Right lung (tissue), 10 donors: ENCODE measurements at places on chromosomes 13 and 19.

DNA sequence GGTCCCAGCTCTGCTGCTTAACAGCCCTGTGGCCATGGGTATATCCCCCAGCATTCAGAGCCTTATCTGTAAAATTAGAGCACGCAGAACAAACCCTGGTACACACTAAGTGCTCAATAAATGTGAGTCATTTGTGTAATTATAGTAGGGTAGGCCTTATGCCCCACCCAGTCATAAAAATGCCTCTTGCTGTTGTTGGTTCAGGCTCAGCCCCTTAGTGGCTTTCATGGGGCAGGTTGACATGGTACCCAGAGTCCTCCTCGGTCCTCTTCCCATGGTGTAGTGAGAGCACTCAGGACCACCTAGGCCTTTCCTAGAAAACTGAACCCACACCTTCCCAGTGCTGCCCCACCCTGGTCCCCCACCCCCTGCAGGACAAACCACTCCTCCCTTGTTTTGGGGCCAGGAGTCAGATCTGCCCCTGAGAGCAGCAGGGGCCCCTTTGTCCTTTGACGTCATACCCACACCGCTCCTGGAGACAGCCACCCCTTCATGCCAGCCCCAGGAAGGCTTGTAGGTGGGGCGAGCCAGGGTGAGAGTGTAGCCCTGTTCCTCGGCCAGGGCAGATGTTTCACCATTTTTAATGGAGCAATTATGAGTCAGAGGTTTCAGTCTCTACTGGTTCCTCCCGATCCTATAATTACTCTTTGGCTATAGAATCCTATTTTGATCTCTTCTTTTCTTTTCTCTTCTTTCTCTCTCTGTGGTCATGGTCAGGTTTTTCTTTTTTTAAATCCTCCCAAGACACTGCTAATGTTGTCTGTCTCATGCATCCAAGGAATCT, 36.8 kb downstream of the ACTN4 start:
- DNase-seq, result no peak

- DNase-seq, result no peak
Observed at GRCh38 chr13:79374578-79374977, 31.5 kb downstream of the RBM26 start.

GRCh38 chr13:76754414-76754813, 131.8 kb downstream of the KCTD12 start:
- DNase-seq, result no peak

DNA sequence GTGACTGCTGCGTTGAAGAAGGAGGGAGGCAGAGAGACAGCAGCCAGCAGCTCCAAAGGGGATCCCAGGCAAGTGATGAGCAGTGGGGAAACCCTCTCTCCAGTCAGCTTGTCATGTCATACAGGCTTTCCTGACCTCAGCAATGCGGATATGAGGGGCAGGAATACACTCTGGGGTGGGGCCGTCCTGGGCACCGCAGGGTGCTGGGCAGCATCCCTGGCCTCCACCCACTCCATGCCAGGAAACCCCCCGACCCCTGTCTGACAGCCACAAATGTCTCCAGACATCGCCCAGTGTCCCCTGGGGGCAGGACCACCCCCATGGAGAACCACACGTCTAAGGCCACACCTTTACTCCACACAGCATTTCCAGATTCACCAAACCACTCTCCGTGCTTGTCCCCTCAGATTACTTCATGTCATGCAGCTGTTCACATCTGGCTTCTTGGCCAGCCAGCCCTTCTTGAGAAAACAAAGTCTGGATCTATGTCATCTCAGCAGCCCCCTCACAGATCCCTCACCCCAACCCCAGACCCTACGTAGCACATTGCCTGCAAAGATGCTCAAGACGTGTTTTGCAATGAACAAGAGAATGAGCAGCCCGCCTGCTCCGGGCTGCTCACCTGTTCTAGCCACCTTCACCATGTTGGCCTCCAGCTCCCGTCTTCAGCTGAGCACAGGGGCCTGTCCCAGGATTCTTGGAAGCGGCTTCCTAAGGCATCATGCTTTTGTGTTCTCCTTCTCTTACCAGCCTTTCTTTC, 46.5 kb downstream of the RFX2 start:
- no peak for DNase-seq

DNA sequence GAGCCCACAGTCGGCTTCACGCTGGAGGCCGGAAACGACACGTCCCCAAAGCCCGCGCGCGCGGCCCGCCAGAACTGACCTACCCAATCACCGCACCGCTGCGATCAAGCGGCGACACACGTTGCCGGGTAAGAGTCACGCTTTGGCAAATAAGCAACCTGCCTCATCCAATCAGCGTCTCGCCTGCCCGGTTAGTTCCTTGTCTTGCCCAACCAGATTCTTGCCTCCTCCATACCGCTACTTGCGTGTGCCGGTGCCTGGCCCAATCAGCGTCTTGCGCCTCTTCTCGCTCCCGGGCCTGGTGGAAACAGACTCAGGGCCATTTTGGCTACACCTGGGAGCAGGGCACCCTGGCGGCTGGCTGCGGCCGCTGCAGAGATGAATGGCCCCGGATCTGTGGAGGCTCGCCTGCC, 11.6 kb upstream of the ZNF544 start:
- DNase-seq, result no peak

DNA sequence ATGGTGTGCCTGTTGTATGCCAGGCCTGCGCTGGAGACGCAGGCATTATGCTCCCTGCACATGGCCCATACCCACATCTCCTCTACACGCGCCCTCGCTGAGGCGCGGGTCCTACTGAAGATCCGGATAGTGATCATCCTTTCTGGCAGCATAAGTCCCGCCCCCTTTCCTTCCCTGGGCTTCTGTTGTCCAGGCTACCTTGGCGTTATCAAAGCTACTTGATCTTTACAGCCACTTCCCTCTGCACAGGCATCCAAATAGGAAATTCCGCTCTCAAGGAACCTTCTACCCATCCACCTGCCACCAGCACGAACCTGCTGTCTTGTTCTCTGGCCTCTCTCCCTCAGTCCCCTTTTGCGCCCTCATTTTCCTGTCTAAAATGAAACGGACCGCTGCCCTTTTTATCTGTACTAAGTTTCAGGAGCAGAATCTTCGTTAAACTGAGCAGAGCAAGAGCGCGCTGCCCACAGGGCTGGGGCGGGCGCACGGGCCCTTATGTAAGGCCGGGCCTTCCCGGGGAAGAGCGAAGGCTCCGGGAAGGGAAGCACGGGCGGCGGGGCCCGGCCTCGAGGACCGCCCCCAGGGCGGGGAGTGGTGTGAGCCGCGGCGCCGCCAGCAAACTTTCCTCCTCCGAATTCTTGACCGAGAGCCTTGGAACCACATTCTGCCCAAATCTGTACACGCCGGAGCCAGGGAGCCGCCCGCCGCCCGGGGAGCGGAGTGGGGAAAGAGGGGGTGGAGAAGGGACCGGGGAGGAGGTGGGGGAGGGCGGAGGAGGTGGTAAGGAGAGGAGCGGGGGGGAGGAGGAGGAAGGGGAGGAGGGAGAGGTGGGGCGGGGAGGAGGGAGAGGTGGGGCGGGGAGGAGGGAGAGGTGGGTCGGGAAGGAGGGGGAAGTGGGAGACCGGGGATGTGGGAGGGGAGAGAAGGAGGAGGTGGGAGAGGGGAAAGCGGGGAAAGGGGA, 920 bp upstream of the UBE2L5 start:
- peak; percentile 87 for DNase-seq

DNA sequence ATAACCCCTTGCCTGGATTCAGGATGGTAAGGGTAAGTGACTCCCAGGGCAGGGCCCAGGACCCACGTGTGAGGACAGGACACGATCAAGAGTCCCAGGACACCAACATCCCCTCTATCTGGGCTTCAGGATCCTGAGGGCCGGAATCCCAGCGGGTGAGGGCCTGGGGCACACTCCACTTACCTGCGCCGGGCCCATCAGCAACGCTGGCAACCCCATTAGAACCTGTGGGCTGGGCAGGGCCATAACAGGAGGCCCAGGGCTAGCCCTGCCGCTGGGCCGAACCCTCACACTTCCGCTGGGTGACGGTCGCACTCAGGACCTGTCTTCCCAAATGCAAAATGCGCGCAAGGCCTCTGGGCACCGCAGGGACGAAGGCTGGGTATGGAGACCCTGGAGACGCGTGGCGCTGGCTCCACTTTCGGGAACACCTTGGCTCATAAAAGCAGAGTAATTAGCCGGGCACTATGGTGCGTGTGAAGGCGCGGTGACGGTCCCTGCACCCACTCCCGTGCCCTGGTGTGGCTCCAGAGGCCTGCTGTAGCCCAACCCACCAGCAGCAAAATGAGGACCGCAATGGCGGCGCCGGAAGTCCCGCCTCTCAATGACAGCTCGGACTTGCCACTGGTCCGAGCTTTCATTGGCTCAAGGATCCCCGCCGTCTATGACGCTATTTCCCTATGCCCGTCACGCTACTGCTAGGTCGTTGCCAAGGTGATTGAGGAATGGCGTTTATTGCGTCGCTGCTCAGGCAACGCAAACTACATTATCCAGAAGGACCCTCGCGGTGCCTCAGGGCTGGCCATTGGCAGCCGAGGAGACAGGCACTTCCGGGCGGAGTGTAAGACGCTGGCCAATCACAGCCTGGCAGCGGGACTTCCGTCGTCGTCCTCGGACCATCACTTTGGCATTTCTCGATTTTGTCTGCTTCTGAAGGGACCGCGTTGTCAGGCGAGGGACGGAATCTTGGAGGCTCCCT, at the start of gene ZNF132:
Gene ZNF132 (minus strand): TSS at position 578 of the 979 bp plus-strand sequence. CDS start 332 bp downstream, at position 246.
- DNase-seq, result peak; percentile 99

- DNase-seq, result no peak
Observed at GRCh38 chr13:63864171-63864902, 2448.7 kb upstream of the PCDH20 start.

- DNase-seq, result no peak
Observed at GRCh38 chr13:39483326-39483725, 119.7 kb downstream of the LHFPL6 start.

GRCh38 chr13:37565425-37565824, 33.1 kb downstream of the POSTN start:
- no peak for DNase-seq

- no peak for DNase-seq
Observed at GRCh38 chr13:35139591-35139990, 197.5 kb downstream of the NBEA start.

- no peak for DNase-seq
Observed at GRCh38 chr19:737591-738093, 13.3 kb upstream of the MISP start.

DNA sequence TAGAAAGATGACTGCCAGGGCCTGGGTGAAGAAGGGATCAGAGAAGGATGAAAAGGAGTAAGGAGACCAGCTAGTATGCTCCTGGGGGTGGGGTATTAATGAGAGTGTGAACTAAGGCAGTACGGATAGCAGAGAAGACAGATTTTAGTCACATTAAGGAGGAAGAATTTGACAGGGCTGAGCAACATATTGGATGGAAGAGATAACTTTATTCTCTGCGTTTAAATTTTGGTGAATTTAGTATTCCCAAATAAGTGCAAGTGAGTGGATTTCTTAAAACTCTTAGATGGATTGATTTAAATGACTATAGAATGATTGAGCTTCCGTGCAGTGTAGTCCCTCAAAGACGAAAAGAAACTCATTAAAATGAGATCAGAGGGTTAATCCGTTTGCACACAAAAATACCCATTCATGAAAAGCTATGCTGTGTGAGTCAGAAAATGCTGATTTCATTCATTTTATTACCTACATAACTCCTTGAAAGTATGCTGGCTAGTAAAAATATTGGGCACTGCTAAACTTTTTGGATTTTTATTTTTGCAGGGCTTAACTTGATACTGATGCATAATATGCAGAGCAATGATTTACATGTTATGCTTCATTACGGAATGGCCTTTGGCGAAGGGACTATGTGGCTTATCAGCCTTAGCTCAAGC, 54.1 kb downstream of the WDFY2 start:
- DNase-seq, result no peak

- DNase-seq, result no peak
Observed at GRCh38 chr19:51127755-51128154, 3.0 kb downstream of the SIGLEC9 start.

DNA sequence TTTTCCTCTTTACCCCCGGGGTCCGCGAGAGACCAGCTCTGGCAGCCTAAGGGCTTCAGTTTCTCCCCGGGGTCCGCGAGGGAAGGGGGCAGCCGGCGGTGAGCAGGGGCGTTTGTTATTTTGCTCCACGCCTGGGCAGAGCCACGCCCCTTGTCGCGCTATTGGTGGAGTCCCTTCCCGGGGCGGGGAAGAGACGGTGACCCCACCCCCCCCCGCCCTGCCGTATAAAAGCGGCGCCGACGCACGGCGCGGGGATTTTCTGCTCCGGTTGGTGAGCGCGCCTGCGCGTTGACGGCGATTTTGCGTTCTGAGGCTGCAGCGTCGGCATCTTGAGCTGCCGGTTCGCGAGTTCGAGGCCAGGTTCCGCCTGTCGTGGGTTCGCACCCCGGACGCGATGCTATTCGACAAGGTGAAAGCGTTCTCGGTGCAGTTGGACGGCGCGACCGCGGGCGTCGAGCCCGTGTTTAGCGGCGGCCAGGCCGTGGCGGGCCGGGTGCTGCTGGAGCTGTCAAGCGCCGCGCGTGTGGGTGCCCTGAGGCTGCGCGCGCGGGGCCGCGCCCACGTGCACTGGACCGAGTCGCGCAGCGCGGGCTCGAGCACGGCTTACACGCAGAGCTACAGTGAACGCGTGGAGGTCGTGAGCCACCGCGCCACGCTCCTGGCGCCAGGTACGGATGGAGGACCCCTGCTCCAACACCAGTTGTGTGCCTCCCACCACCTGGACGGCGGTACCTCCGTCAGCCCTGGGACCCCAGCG, at the start of gene ARRDC2:
Gene ARRDC2 (plus strand): TSS at position 254 of the 757 bp plus-strand sequence. CDS start 141 bp downstream, at position 395.
- peak; percentile 91 for DNase-seq

- no peak for DNase-seq
Observed at GRCh38 chr13:67390462-67391086, 160.4 kb upstream of the PCDH9 start.

GRCh38 chr19:45581576-45581975, 3.0 kb downstream of the OPA3 start:
- no peak for DNase-seq

- DNase-seq, result no peak
Observed at GRCh38 chr13:76955193-76955592, 6.9 kb downstream of the ACOD1 start.

DNA sequence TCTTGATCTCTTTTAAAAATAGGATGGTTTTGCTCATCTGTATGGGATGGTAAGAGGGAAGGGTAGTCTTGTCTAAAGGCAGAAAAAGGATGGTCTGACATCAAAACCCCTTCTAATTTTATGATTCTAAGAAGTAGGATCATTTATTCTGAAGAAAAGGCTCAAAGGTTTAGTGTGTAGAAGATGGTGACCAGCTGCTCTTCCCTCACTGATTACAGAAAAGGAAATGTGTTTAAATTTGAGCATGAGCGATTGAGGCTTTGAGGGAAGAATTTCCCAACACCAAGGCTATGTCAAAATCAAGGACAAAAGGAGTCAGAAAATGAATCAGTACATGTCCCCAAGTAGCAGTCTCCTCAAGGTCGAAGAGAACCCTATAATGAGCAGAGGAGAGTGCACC, 909.8 kb downstream of the EFNB2 start:
- no peak for DNase-seq

DNA sequence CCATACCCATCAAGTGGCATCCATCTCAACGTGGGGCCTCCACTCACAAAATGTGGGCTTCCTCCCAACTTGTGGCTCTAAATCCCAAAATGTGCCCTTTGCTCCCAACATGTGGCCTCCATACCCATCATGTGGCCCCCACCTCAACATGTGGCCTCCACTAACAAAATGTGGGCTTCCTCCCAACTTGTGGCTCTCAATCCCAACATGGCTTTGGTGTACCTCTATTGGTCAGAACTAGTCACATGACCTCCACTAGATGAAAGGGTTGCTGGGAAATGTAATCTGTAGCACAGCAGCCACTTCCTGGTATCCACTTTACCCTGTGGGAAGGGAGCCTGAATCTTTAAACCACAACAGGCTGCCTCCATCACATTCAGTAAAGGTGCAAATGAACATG, 10.1 kb upstream of the ACER1 start:
- no peak for DNase-seq

GRCh38 chr19:41871573-41872383, 5.3 kb upstream of the CD79A start:
- no peak for DNase-seq

GRCh38 chr19:4416268-4416667, 13.8 kb downstream of the CHAF1A start:
- DNase-seq, result no peak
